ENCODE measurements at places on chromosomes 16 and 17.

- DNase-seq, result no peak
Observed at GRCh38 chr17:65093930-65094329, 37.4 kb upstream of the GNA13 start.

DNA sequence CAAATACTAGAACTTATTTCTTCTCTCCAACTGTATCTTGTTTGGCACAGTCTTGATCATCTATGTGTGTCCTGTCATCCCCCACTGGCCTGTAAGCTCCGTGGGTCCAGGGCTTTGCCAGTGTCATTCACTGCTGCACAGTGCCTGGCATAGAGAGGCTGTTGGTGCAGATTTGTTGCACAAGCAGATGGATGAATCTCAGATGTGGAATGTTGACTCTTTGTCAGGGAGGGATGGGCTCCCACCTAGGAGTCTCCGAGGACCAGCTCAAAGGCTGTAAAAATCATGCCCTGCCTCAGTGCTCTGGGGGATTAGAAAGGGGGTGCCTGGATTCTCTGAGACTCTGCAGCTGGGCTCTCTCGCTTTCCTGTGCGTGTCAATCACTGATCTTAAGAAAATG is 60.6 kb downstream of the RAB11FIP4 start:
- DNase-seq, result no peak

GRCh38 chr17:2484876-2485275 is 26.8 kb downstream of the METTL16 start:
- DNase-seq, result no peak

DNA sequence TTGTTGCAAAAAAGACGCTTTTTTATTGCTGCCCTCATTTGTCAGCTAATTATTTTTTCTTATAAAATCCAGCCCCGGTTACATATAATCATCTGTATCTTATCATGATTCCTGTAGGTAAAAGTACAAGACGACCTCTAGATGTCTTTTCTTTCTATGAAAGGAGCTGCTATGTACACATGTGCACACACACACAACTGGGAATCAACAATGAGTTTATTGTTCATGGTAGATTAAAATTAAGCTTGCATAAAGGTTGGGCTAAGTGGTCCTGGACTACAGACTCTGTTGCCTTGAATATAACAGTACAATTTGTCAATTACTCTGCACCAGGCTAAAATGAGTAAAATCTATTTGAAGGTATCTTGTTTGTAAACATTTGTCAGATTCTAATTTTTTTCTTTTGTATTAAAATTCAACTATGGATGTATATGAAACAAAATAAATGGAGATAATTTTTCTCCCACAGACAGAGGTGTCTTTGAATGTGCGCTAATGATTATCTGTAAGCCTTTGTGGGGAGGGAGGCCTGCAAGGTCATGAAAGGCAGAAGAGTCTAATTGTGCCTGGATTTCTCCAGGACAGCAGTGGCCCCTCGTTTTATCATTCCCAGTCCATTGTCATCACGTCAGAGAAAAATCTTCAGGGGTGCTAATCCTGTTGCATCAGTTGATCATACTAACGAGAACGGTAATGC is 13.4 kb downstream of the C17orf58 start:
- no peak for DNase-seq

- DNase-seq, result no peak
Observed at GRCh38 chr17:64022611-64023063, 2.2 kb upstream of the ICAM2 start.

GRCh38 chr17:57508671-57509070 is 236.4 kb downstream of the CCDC182 start:
- DNase-seq, result no peak

GRCh38 chr16:78323315-78323714 is 223.9 kb downstream of the WWOX start:
- DNase-seq, result no peak

DNA sequence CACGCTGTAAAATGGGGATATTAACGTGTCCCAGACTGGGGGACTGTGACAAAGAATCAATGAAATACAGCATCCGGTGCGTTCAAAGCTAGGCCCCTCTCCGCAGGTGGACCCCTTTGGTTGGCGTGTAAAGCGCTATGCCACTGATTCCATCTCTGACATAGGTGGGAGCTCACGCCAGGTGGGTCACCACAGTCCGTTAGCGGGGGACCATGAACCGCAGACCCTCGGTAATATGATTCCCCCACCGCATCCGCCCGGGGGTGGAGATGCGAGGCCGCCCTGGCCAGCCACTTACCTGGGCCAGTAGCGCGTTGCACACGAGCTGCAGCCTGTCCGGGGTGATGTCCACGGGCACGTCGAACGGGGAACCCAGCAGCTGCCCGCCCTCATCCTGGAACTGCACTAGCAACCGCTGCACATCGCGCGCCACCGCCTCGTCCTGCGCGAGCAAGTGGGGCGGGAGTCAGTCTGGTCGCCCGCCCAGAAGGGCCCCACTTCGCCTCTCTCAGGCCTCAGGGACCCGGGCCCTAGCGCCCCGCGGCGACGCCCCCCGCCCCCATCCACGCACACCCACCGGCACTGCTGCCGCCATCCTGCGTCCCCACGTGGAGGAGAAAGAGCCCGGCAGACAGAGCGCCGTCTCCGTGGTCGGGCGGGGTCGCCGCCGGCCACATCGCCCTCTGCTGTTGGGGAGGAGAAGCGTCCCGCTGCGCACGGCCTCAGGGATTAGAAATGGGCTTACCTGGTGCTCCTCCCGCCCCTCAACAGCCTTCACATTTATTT is at the start of gene NLE1:
NLE1 (minus strand) TSS at position 623 of the 786 bp plus-strand sequence; CDS start at position 595, 28 bp downstream.
- DNase-seq, result no peak

DNA sequence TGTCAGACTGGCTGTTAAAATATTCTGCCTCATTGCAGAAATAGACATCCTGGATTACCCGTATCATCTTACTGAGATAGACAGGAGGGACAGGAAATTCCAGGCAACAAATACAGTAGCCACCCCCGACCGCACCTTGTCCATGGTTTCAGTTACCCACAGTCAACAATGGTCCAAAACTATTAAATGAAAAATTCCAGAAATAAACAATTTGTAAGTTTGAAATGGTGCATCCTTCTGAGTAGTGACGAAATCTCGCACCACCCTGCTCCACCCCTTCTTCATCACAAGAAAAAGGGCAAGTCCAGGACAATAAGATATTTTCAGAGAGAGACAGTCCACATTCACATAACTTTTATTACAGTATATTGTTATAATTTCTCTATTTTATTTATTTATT is 23.6 kb upstream of the PRSS54 start:
- no peak for DNase-seq

DNA sequence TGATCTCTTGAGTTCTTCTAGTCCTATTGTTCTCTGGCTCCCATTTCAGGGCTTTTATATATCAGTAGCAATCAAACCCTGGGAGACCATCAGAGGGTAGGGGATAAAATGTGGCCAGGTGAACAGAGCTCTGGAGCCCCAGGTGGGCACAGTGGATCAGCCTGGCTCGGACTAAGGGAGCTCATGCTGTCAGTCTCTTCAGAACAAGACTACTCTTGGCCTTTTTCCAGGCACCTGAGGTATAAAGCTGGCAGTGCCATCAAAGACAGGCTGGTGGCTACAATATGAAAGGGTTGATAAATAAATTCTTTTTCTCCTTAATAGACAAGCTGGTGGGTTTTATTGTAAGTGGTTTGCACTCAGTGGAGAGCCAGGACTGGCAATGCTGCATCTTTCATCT is 160.0 kb upstream of the CCL2 start:
- DNase-seq, result no peak

- DNase-seq, result no peak
Observed at GRCh38 chr17:43768382-43768781, 9.8 kb upstream of the SOST start.

DNA sequence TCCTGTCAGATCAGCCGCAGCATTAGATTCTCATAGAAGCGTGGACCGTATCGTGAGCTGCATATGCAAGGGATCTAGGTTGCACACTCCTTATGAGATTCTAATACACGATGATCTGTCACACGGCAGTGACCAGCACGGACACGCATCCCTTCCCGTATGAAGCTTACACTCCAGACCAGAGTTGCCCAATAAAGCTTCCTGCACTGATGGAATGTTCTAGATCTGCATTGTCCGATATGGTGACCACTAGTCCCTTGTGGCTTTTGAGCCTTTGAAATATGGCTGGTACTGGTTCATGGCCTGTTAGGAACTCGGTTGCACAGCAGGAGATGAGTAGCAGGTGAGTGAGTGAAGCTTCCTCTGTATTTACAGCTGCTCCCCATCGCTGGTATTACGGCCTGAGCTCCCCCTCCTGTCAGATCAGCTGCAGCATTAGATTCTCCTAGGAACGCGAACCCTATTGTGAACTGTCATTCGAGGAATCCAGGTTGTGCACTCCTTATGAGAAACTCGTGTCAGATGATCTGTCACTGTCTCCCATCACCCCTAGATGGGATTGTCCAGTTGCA is 49.8 kb upstream of the ZCCHC14 start:
- no peak for DNase-seq

DNA sequence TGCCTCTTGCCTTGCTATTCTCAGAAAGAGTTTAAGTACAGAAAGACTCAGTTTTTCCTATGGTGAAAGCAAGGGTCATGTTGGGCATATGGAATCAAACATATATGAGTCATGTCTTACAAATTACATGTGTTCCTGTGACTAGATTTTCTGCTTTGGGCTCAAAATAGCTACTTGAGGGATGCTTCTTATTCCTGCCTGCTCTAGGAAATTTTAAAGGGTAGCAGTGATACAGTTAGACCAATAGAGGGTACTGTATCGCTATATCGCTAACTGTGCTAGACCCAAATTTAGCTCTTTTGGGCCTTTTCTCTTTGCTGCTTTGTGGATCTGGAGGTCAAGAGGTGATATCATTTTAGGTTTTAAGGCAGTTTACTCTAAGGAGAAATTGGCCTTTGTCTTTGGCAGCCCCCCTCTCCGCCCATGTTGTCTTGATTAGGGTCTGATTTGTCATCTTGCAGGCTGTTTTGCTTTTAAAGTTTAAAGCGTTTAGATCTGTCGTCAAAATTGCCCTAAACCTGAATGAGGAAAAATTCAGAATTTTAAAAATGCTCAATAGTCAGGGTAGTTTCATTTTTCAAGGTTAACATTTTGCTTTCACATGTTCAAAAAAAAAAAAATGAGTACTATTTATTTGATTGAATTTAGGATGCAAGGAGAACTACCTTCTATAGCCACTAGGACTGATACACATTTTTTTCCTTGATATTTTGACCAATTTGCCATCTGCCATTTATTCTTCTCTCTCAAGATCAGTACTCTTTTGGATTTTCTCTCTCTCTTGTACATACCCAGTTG is 8.8 kb downstream of the NFATC3 start:
- DNase-seq, result no peak

- no peak for DNase-seq
Observed at GRCh38 chr16:19102187-19102872, 11.4 kb upstream of the ITPRIPL2 start.

DNA sequence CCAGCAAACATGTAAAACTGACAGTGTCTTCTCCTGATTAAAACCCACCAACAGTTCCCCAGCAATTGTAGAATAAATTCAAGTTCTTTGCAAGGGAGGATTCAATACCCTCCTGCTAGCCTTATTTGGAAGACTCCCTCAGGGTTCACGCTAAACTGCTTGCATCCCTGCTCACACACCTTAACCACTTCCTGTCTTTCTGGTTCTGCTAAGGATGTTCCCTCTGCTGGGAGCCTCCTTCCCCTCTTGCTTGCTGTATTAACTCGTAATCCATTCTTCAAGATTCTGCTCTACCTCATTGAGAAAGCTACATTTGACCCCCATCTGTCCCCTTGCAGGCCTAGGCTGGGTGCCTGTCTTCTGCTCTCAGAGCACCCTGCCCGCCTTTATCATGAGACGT is 2.3 kb upstream of the SHISA6 start:
- no peak for DNase-seq

DNA sequence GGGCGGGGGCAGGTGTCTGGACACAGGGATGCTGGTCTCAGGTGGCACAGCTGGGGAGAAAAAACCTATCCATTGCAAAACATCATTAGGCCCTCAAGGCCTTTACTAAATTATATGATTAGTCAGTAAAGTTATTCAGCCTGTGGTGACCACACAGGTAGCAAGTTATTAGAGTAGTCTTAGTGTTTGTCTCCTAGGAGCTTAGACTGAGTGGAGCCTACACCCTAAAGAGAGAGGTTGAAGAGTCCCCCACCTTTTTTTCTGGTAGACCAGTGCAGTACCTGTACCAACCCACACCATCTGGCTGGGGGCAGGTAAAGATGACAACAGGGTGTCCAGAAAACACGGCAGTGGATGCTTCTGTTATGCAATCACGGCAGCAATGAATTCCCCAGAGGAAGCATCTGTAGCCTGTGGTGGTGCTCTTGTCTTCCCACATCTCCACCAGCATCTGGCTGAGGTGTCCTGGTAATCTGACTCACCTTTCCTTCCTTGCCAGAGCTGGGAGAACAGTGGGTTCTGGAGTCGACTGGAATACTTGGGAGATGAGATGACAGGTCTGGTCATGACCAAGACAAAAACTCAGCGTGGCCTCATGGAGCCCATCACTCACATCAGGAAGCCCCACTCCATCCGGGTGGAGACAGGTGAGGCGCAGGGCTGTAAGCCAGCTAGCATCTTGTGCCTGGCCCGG is 11.0 kb downstream of the MYCBPAP start:
- DNase-seq, result no peak

GRCh38 chr17:65023791-65024190 is 32.7 kb downstream of the GNA13 start:
- DNase-seq, result no peak

GRCh38 chr17:64387145-64387473 is 3.6 kb downstream of the PECAM1 start:
- no peak for DNase-seq

GRCh38 chr16:74888232-74888862 is 96.6 kb downstream of the WDR59 start:
- no peak for DNase-seq

DNA sequence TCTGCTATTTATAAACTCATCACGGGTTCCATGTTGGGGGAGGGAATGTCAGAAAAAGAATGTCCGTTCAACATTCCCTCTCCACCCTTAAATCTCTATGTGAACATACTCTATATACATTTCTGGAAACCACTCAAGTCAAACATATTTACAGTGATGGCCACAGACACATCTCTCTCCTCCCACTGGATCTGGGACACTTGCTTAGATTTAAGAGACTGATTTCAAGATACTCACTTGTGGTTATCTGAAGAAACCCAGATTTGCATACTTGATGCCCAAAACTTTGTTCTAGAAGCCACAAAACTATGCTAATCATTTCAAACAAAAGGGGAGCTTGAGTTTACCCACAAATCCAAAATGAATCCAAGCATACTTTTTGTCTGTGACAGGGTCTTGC is 182.9 kb upstream of the SOX9 start:
- DNase-seq, result no peak

Data from right renal cortex interstitium (tissue), 3 donors.